Lower lobe of right lung (tissue), 2 donors: ENCODE measurements at places on chromosomes 3 and 15.

DNA sequence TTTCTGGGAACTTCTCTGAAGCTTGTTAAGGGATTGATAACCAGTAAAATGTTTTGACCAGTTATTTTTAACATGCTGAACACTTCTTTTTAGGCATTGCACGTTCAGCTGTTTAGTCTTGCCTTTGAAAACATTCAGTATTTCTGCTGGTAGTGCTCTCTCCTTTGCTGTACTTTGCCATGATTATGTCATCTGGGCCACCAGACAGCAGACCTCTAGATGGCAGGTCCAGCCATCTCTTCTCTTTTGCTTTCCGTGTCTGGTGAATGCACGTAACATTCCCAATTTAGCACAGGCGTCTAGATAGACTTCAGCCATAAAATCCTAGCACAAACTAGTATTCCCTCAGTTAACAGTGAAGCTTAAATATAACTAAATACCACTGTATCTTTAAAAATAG lies 57.8 kb downstream of the RAB7A start:
- no peaks in the 10 kb centered on the region for H3K27me3 ChIP-seq
- DNase-seq: no peak
- H3K27ac ChIP-seq: no peak overlapping the region
- H3K4me1 ChIP-seq: peaks cover 92% of the 10 kb centered on the region

DNA sequence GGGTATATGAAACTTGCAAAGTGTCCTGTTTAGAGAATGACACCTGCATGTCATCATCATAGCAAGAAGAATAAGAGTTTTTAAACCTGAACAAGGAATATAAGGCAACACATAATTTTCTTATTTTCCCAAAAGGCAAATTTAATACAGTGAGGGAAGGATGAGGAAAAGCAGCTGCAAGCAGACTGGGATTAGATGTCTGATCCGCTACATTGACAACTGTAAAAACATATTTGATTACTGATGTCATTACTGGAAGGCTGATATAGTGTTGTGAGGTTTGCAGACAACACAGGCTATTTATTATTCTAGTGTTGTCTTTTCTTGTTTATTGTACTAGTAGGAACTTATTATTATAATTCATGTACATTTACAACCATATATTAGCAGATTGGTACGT lies 528.7 kb downstream of the ZIC1 start:
- no peak overlapping the region for H3K27ac ChIP-seq
- H3K4me3 ChIP-seq: no peak overlapping the region
- no peak for DNase-seq
- no peaks in the 10 kb centered on the region for H3K27me3 ChIP-seq

DNA sequence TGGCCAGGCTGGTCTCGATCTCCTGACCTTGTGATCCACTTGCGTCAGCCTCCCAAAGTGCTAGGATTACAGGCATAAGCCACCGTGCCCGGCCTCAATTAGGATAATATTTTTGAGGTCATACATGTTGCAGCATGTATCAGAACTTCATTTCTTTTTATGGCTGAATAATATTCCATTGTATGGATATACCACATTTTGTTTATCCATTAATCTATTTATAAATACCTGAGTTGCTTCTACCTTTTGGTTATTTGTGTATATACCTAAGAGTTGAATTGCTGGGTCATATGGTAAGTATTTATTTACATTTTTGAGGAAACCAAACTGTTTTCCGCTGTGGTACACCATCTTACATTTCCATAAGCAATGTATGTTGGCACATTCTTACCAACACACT lies 18.1 kb upstream of the PYGO1 start:
- H3K4me1 ChIP-seq: no peaks in the 10 kb centered on the region
- no peaks in the 10 kb centered on the region for H3K27me3 ChIP-seq
- H3K4me3 ChIP-seq: no peak overlapping the region
- H3K36me3 ChIP-seq: no peaks in the 10 kb centered on the region
- DNase-seq: no peak

- H3K4me3 ChIP-seq: peak overlapping the region; percentile 58
- peak; percentile 71 for DNase-seq
- H3K27me3 ChIP-seq: no peaks in the 10 kb centered on the region
- peaks cover 24% of the 10 kb centered on the region for H3K4me1 ChIP-seq
Measured at GRCh38 chr3:128076483-128077201, 24.4 kb downstream of the SEC61A1 start.

GRCh38 chr3:37979541-37980461 lies 10.8 kb upstream of the VILL start:
- H3K36me3 ChIP-seq: peaks cover 57% of the 10 kb centered on the region
- H3K27ac ChIP-seq: no peak overlapping the region
- H3K4me1 ChIP-seq: no peaks in the 10 kb centered on the region
- no peaks in the 10 kb centered on the region for H3K27me3 ChIP-seq
- no peak overlapping the region for H3K4me3 ChIP-seq

DNA sequence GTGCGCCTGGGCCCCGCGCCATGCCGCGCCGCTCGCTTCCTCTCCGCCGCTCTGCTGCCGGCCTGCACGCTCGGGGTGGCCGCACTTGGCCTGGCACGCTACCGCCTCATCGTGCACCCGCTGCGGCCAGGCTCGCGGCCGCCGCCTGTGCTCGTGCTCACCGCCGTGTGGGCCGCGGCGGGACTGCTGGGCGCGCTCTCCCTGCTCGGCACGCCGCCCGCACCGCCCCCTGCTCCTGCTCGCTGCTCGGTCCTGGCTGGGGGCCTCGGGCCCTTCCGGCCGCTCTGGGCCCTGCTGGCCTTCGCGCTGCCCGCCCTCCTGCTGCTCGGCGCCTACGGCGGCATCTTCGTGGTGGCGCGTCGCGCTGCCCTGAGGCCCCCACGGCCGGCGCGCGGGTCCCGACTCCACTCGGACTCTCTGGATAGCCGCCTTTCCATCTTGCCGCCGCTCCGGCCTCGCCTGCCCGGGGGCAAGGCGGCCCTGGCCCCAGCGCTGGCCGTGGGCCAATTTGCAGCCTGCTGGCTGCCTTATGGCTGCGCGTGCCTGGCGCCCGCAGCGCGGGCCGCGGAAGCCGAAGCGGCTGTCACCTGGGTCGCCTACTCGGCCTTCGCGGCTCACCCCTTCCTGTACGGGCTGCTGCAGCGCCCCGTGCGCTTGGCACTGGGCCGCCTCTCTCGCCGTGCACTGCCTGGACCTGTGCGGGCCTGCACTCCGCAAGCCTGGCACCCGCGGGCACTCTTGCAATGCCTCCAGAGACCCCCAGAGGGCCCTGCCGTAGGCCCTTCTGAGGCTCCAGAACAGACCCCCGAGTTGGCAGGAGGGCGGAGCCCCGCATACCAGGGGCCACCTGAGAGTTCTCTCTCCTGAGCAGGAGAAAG lies 951 bp downstream of the GPR62 start:
- peak overlapping the region; percentile 60 for H3K27ac ChIP-seq
- peak overlapping the region; percentile 53 for H3K4me3 ChIP-seq
- H3K36me3 ChIP-seq: peaks cover 10% of the 10 kb centered on the region
- peaks cover 13% of the 10 kb centered on the region for H3K27me3 ChIP-seq

DNA sequence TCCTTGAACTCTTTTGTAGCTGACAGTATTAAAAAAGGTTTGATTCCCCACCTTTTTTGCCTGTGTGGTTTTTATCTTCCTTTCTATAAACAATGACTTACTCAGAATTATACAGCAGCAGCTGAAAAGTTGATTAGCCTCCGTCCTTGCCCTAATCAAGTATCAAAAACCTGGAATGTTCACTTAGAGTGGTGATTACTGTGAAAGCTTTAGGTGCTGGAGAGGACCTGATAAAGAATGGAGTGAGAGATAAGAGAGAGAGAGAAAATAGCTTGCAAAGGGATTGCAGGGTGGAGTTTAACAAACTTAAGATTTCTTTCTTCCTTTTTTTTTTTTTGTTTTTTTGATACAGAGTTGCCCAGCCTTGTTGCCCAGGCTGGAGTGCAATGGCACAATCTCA lies 6.7 kb downstream of the CGNL1 start:
- H3K36me3 ChIP-seq: no peaks in the 10 kb centered on the region
- peaks cover 71% of the 10 kb centered on the region for H3K4me1 ChIP-seq
- H3K4me3 ChIP-seq: no peak overlapping the region
- H3K27me3 ChIP-seq: peaks cover under 1% of the 10 kb centered on the region
- DNase-seq: no peak
- peak overlapping the region; percentile 31 for H3K27ac ChIP-seq

- H3K36me3 ChIP-seq: no peaks in the 10 kb centered on the region
- no peaks in the 10 kb centered on the region for H3K27me3 ChIP-seq
- no peak for DNase-seq
- no peak overlapping the region for H3K27ac ChIP-seq
Measured at GRCh38 chr15:58142827-58143461, 4.8 kb downstream of the AQP9 start.

GRCh38 chr3:43178891-43179366 lies 73.0 kb upstream of the POMGNT2 start:
- no peaks in the 10 kb centered on the region for H3K36me3 ChIP-seq
- no peaks in the 10 kb centered on the region for H3K27me3 ChIP-seq
- no peak overlapping the region for H3K4me3 ChIP-seq

DNA sequence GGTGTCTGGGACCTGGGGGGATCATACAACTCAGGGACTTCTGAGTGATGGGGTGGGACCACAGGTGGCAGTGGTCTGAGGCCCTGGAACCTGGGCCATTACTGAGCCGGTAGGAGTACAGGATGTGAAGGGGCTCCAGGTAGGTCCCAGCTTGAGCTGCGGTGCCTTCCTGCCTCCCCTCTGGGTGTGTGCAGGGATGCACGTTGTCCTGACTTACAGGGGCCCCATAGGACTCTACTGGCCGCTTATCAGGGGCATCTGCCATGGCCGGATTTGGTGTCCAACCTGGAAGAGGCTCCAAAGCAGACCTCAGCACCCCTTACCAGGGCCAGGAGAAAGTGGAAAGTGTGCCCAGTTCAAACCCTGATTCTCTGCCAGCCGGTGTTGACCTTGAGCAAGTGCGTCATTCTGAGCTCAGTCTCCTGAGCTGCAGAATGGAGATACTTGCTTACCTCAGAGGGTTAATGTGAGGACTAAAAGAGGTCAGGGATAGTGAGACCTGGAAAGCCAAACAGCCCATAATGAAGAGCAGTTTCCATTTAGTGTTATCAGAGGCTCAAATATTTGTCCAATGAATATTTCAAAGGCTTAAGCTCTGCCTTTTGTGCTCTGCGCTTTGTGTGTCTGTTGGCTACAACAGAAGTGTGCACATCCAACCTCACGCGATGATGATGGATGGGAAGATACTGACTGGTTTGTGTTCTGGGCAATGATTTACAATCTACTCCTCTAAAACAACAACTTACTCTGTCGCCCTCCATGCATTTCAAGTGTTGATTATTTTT lies 35.4 kb upstream of the ESYT3 start:
- H3K27me3 ChIP-seq: no peaks in the 10 kb centered on the region
- H3K27ac ChIP-seq: no peak overlapping the region
- peaks cover 54% of the 10 kb centered on the region for H3K36me3 ChIP-seq
- no peak for DNase-seq

- no peak for DNase-seq
- H3K27me3 ChIP-seq: no peaks in the 10 kb centered on the region
- H3K4me3 ChIP-seq: no peak overlapping the region
Measured at GRCh38 chr15:82531496-82532382, 8.5 kb downstream of the RPS17 start.

- H3K4me1 ChIP-seq: no peaks in the 10 kb centered on the region
- no peak overlapping the region for H3K4me3 ChIP-seq
Measured at GRCh38 chr15:47944637-47945288, 176.0 kb upstream of the SLC24A5 start.

- H3K36me3 ChIP-seq: no peaks in the 10 kb centered on the region
- DNase-seq: no peak
- no peaks in the 10 kb centered on the region for H3K27me3 ChIP-seq
- no peaks in the 10 kb centered on the region for H3K4me1 ChIP-seq
Measured at GRCh38 chr15:61138156-61138555, 90.9 kb downstream of the RORA start.

GRCh38 chr15:68676011-68676605 lies 97.3 kb downstream of the CORO2B start:
- peaks cover 18% of the 10 kb centered on the region for H3K4me1 ChIP-seq
- no peak overlapping the region for H3K4me3 ChIP-seq
- H3K36me3 ChIP-seq: no peaks in the 10 kb centered on the region
